ENCODE measurements at places on chromosomes 5 and 9. TPM values are rescaled to one million over a fixed set of nuclear protein-coding genes. Genes with fewer than 3 reads are reported as not detected.
A peak's percentile ranks its signal among the peaks of the same experiment; 100 is the strongest.

- DNase-seq, result no peak
Observed at GRCh38 chr5:96660971-96661854, 963 bp upstream of the CAST start.

DNA sequence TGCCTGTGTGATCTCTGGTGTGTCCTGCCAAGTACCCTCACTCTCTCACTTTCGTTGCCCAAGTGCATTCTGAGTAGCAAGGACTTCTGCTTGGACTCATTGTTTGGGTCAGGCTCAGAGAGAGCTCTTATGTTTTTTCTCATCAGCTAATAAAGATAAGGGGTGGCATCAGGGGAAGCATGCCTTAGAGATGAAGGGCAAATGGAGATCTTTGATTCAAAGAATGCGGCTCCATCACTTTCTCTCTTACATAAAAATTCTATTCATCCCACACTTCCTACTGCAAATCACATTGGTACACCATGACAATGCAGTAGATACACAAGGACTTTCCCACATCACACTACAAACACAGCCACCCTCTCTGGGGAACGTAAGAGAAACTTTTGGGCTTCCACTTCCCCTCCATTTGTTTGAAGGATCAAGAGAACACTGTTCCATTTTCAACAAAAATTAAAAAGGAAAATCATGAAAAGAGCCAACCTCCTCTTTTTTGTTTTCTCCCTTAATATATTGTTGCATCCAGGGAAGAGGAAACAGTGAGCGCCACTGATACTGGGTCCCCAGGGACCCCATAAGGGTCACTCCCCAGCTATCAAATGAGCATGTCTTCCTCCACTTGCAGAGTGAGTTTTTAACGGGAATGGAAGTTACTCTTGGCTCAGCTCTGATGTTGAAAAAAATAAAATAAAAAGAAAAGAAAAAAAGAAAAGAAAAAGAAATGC is 73.0 kb downstream of the ZNF366 start:
- no peak for DNase-seq

GRCh38 chr5:137631453-137631852 is 104.4 kb downstream of the KLHL3 start:
- no peak for DNase-seq

DNA sequence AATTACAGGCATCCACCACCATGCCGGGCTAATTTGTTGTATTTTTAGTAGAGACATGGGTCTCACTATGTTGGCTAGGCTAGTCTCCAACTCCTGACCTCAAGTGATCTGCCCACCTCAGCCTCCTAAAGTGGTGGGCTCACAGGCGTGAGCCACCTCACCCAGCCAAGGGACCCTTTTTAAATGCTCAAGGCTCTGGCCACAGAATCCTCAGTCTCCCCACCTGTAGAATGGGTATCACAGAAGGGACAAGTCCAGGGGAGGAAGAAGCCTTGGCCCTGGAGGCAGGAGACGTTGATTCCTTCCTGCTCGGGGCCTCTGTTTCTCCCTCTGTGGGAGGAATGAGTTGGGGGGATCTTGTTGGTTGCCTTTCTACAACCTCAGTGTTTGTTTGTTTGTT is 45.7 kb downstream of the GTF3C4 start:
- DNase-seq, result no peak

Gene FAF2
- 32.9 TPM for total RNA-seq

DNA sequence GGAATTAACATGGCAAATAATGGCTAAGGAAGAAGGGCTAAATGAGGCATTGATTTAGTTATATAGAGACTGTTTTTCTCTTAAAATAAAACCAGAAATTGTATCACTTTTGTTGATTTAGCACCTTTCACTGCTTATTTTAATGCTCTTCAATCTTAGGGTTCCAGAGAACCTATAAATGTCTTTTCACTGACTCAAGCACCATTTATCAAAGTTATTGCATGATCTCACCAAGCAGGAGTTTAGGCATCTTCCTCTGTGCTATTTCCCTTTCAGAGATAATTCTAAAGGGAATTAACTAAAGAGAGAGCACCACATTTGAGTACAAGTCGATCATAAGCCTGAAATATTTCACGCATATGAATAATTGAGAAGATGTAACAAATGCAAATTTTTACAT is 357.1 kb downstream of the CDH18 start:
- no peak for DNase-seq

DNA sequence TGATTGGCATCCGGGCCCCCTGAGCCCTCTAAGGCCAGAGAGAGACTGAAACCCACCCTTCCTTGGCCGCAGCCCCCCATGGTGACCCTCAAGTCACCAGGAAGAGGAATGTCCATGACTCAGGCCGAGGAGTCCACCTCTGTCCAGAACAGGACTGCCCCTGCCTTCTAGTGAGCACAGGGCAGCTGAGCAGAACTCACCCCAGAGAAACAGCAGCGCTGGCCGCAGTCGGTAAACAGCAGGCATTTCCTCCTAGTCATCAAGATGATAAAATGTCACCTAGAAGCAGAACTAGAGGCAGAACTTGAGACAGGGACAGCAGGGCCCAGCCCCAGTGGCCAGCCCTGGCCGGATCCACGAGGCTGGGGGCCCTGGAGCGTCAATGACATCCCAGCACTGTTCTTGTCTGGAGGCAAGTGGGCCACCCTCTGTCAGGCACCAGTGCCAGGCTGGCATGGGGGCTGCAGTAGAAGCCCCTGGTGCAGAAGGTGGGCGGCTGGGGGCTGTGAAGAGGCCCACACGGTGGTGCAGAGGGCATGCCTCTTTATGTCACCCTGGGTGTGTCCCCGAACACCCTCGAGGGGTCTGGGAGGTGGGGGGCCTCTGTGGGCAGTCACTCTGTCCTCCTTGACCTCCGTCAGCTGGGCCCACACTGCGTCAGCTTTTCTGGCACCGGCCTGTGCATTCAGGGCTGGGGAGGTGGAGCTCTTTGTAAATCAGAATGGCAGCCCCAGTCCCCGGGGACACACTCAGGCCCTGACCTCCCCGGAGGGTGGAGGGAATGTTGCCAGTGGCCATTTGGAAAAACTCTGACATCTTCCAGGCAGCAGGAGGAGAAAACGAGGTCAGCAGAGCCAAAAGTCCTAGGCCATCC is 83.0 kb downstream of the NTNG2 start:
- no peak for DNase-seq

Gene FOXD4L5
- not detected for total RNA-seq

DNA sequence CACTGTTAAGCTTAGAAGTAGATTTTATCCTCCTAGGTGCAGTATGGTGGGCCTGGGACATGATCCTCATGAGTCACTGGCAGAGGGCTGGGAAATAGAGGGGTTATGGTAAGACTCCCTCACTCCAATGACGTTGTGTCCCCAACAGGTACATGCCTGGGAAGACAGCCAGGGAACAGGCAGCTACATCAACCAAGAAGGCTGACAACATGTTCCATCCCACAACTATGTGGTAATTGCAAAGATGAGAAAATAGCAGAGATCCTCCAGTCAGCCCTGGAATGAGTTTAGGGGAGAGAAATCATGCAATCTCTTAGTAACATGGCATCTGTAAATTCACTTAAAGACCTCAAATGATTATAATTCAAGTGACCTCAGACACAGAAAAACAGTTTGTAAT is 114.4 kb upstream of the LIFR start:
- DNase-seq, result no peak

DNA sequence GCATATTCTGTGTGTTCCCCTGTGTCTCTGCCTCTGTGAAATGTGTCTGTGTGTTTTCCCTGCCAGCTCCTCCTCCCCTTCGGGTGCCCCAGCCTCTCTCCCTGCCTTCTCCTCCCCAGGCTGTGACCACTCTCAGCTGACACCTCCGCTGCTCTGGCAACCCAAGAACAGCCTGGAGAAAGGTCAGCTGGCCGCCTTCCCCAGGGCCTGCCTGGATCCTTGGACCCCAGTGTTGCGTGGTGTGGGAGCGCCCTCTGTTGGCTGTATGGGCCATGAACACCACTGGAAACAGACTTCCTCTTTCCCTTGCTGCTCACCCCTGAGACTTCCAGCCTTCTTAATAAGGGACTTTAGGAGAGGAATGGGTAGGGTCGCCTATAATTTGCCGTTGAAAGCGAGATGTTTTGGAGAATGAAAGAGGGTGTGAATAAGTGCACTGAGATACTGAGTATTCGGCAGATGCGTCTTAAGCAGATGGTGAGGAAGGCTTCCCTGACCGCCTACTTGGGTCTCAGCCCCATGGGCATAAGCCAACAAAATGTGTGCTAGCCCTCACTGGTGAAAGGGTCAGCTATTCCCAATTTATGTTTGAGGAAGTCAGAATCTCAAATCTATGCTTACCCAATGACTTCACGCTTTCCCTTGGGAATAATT is 114.9 kb upstream of the TRIM32 start:
- DNase-seq, result no peak

GRCh38 chr5:14326035-14326903 is 183.1 kb downstream of the TRIO start:
- no peak for DNase-seq

DNA sequence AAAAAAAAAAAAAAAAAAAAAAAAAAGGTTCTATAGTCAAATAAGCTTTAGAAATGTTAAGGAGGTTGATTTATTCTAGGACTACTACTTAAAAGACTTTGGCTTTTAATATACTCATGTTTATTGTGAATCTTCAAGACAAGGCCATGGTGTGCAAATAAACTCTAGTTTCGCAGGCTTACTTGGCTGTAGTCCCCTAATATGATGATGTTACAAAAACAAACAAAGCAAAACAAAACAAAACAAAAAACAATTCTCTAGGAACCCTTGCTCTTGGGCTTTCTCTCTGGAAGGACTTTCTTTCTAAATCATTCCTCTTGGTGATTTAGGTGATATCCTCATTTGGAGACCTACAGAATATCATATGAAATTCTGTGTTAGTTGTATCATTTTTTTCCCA is 172.0 kb downstream of the GDNF start:
- DNase-seq, result no peak

- no peak for DNase-seq
Observed at GRCh38 chr5:83408719-83409118, 62.8 kb upstream of the VCAN start.

DNA sequence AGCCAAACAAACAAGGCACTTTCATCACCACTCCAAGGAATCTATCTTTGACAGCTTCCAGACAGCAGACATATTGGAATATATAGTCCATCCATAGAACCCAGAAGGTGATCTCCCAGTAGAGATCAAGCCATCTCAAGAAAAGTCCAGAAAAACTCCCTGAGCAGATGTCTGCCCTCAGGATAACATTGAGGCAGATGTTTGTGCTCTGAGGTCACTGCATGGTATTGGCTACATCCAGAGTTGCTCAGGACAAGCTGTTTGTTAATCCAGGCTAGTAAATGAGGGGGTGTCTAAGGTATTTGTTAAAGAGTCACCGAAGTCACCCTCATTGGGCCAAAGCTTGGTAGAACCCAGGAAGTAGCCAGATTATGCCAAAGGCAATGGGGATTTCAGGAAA is 556.3 kb upstream of the KLF4 start:
- DNase-seq, result no peak

GRCh38 chr9:26013199-26013598 is 335.0 kb upstream of the TUSC1 start:
- no peak for DNase-seq

- DNase-seq, result no peak
Observed at GRCh38 chr5:178385496-178385890, 152.9 kb upstream of the PHYKPL start.

DNA sequence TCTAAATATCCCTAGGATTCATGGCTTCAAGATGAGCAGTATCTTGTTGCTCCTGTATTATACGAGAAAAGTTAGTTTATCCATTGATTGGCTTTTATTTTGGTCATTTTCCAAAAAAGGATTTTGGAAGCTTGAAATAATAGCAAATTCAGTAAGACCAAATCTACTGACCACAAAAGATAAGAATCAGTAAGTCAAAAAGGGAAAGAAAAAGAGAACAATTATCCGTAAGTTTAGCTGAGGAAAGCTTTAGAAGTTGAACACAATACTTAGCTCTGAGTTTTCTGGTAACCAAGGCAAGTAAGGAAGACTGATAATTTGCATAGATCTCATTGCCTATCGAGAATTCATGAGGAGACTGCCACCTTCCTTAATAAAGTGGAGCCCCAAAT is 9.1 kb downstream of the TGFBR1 start:
- no peak for DNase-seq

- no peak for DNase-seq
Observed at GRCh38 chr5:118919016-118919415, 69.3 kb downstream of the DTWD2 start.

GRCh38 chr5:168464214-168464613 is 22.1 kb upstream of the RARS1 start:
- DNase-seq, result no peak

DNA sequence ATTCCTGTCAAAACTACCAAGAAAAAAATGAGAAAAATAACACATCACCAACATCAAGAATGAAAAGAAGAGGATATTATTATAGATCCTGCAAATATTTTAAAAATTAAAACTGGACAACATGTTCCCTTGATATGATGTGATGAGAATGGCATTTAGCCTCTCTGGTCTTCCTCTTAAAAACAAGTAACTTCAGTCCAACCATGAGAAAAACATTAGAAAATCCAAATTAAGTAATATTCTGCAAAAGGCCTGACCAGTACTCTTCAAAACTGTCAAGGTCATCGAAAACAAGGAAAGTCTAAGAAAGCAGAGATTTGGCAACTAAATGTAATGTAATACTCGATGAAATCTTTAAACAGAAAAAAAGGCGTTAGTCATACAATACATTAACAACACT is 167.1 kb upstream of the SNX2 start:
- DNase-seq, result no peak

- no peak for DNase-seq
Observed at GRCh38 chr5:116494784-116495450, 79.7 kb downstream of the SEMA6A start.

- no peak for DNase-seq
Observed at GRCh38 chr5:67059744-67060490, 136.7 kb downstream of the CD180 start.

- peak; percentile 91 for DNase-seq
Observed at GRCh38 chr9:120366644-120367019, 213.3 kb downstream of the CDK5RAP2 start.

- no peak for DNase-seq
Observed at GRCh38 chr9:110933350-110934001, 104.8 kb downstream of the LPAR1 start.

Measured in epithelial cell of proximal tubule (primary cell).